ENCODE measurements at places on chromosomes 5 and 9.

- DNase-seq: no peak
These were observed 2.9 kb downstream of the CCDC107 start for GRCh38 chr9:35660966-35661415.

GRCh38 chr5:34523387-34523726 lies 132.8 kb upstream of the RAI14 start:
- DNase-seq: no peak

DNA sequence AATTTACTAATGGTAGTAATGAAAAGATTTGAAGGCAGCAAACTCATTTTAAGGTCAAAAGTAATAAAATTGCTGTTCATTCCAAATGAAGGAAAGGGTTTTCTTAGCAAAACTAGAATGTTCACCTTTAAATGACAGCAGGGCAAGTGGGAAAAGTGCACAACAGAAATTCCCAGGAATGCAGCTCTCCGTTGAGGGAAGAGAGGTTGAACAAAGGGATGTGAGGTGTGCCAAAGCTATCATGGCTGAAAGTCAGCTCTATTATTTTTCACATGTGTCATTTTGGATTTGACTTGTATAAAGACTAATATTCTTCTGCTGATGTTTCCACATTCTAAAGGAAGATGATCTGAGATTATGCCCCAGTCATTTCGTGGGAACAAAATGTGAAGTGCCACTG lies 51.6 kb downstream of the TEK start:
- DNase-seq: no peak

GRCh38 chr9:131366761-131367401 lies 27.0 kb upstream of the PRRC2B start:
- no peak for DNase-seq

DNA sequence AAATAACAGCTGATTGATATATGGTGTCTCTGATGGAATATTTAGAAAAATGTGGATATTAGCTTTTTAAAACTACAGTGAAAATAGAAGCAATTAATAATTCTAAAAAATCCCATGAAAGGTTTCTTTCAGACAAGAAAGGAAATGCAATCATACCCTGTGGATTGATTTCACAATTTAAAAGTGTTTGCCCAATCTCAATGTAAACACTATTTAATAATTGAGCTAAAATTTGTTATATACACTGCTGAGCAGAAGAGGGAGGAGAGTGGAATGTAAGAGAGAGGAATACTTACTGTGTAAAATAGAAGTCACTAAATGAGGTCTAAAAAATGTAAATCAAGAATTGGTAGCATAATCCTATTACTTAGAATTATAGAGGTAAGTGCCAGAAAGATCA lies 76.9 kb downstream of the FEM1C start:
- DNase-seq: no peak

DNA sequence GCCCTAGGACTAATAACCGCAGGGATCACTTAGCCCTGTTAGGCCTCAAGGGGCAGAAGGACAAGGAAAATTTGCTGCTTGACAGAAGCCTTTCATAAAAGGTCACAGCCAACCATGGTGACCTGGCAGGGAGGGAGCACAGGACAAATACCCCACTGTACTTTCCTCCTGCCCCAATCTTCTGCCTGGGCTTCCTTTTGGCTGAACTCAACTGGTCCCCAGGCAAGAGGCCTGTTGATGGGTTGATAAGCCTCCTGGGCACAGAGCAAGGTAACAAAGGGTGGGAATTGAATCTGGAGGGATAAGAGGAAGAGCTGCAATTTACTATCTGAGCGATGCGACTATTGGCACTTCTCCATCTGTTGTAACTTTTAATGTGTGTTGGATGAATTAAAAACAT lies 392.9 kb downstream of the RASEF start:
- no peak for DNase-seq

Measured in activated CD4-positive, alpha-beta T cell treated with anti-CD3 and anti-CD28 coated beads, Interleukin-2, amount 50 U/mL, for 24 hours (primary cell).